ENCODE measurements at places on chromosomes 4 and X.
A peak's percentile ranks its signal among the peaks of the same experiment; 100 is the strongest.

GRCh38 chrX:154051201-154051810 is 31.6 kb upstream of the IRAK1 start:
- peak; percentile 61 for DNase-seq

DNA sequence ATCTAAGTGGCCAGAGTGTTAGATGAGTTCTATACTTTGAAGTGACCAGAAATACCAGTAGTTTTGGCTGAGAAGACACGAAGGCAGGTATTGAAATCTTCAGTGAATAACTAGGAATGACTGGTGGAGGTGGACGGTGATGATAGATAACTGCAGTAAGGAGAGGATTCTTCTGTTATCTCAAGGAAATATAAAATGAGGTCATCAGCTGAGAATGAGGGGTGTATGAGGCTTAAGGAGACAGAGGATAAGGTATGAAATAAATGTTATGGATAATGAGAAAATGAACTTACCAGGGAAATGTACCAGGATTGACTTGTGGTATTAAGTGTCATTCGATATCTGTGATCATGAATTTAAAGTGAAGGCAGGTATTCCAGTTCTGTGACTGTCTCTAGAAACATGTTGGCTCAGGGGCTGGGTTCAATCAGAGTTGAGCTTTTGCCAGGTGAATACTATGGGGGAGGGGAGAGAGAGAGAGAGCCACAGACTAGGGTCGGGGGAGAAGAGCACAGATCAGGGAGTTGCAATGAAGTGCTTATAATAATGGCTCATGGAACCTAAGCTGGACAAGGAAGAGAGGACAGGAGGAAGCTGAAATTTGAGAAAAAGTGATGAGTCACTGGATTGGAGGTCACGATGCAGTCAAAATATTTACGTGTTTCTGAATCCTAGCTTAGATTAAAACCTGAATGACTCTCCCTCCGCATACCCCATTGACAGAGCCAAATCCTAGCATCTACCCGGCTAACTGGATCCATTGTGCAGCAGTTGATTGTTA is 37.5 kb upstream of the BRS3 start:
- DNase-seq = no peak

- DNase-seq = no peak
These were observed 60.8 kb downstream of the WDFY3 start for GRCh38 chr4:84905646-84906045.

- no peak for DNase-seq
These were observed 58.1 kb upstream of the TMSB15B start for GRCh38 chrX:103904301-103904700.

DNA sequence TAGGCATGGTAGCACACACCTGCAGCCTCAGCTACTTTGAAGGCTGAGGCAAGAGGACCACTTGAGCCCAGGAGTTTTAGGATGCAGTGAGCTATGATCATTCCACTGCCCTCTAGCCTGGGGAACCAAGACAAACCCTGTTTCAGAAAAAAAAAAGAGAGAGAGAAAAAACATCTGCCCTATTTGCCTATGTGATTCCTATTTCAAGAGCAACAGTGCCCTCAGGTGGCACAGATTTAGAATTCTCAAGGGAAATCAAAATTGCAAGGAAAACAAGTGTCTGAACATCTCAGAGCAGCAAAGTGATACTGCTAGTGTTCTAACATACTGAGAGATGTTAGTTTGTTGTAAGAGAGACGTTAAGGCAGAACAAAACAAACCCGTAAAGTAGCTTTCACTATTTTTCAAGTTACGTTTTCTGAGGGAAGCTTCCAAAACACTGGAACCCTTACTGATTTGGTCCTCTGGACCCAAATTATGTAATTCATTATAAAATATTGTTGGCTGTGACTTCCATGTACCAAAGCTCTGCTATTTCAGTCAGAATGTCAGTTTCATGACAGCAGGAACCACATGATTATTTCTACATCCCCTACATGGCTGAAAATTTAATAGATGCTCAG is 7.9 kb downstream of the BDH2 start:
- DNase-seq = peak; percentile 78

DNA sequence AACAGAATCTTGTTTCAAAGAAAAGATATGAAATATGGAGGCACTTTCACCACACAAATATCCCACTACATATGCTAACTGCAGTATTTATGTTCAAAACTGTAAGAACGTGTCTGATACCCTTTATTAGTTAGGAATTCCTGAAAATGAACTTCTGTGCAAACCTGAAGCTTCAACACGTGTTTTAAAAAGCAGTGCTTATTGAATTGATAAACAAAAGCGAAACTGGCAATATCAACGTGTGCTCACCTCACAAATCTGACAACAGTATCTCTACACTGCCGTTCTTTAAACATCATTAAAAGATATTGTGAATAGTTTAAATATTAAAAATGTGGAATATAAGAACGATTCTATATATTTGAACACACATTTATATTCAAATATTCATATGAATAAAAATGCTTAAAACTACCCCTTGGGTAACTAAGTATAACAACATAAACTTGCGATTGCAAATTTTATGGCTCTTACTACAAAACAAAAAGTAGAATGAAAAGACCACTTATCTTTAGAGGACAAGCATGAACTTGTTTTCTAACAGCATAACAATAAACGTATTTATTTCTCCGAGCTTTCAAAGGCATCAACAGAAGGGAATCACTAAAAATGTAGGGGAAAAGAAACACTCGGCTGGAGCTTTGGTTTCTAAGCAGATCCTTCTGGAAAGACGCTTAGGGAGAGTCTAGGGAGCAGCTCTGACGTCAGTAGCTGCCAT is at the start of gene LRP2BP:
Gene LRP2BP, minus strand, starts transcription at position 687 of the 718 bp plus-strand sequence. CDS start 17,738 bp downstream, outside the sequence.
- DNase-seq = no peak

DNA sequence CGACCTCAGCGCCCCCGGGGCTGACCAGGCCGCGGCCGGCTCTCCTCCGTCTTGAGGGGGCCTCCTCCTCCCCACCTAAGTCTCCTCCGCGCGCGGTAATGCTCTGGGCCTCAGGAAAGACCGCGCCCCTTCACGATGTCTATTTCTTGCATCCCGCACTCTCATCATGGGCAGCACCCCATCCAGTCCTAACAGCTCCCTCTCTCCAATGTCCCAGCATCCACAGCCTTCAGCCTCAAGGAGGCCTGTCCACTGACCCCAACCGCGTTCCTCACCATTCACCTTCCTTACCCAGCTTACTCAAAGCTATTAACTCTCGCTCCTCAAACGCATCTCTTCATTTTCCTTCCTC is 77.5 kb downstream of the MAGED4 start:
- peak; percentile 0 for DNase-seq

DNA sequence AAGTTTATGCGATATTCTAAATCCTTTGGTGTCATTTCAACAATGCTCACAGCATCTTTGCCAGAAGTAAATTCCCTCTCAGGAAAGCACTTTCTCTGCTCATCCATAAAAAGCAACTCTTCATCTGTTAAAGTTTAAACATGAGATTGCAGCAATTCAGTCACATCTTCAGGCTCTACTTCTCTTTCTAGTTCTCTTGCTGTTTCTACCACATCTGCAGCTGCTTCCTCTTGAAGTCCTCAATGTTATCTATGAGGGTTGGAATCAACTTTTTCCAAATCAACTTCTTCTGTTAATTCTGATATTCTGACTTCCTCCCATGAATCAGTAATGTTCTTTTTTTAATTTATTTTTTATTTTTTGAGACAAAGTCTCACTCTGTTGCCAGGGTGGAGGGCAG is 100.9 kb downstream of the LCORL start:
- DNase-seq = no peak

DNA sequence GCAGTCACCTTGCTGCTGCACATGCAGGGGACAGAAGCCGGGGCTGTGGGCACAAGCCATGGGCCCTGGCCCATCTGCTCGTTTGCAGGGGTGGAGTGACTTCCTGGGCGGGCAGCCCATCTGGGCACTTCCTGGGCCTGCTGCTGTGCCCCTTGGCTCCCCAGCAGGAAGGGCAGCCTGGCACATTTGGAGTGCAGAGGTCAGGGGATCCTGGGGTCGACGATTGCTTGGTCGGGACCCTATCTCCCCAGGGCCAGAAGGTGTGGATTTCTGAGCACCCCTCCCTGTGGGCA is 10.9 kb upstream of the MXD4 start:
- no peak for DNase-seq

DNA sequence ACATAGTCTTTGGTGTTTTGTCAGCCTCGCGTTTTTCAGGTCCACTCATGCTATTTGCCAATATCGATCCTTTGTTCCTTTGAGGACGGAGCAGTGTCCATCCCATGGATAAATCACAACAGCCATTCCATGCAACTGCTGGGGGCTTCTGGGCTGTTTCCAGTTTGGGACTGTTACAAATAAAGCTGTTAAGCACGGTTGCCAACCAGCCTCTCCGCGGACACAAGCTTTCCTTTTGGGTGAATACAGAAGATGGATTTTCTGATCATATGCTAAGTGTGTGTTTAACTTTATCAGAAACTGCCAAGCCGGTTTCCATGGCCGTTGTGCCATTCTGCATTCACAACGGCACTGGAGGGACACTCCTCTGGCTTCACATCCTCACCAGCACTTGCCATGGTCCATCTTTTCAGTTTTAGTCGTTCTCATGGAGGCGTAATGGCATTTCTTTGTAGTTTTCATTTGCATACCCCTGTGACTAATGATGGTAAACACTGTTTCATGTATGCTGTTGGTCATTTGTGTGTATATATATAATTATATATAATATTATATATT is 67.8 kb downstream of the ABLIM2 start:
- no peak for DNase-seq
